ENCODE measurements at places on chromosomes 13 and 19.
A peak's percentile ranks its signal among the peaks of the same experiment; 100 is the strongest.

DNA sequence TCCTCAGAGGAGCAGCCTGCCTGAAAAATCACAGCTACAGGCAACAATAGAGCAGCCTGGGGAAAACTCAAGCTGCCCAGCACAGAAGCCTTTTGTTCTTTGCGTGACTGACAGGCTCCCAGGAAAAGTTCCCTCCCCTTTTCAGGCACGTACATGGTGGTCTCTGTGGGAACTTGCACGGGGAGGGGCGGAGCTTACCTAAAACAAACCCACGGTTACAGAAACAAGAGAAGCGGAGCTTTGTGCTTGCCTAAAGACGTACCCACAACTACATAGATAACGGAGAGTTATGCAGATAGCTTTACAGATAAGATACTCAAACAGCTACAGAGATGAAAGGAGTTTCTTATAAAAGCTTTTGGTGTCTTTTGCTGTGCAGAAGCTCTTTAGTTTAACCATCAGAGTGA lies 11.4 kb downstream of the ETFB start:
- no peak for DNase-seq

- DNase-seq: no peak
Measured at GRCh38 chr19:38183251-38183897, 40.6 kb downstream of the DPF1 start.

- DNase-seq: no peak
Measured at GRCh38 chr19:55189403-55189835, 9.3 kb upstream of the SYT5 start.

GRCh38 chr19:32863301-32863700 lies 6.3 kb downstream of the SLC7A9 start:
- no peak for DNase-seq

DNA sequence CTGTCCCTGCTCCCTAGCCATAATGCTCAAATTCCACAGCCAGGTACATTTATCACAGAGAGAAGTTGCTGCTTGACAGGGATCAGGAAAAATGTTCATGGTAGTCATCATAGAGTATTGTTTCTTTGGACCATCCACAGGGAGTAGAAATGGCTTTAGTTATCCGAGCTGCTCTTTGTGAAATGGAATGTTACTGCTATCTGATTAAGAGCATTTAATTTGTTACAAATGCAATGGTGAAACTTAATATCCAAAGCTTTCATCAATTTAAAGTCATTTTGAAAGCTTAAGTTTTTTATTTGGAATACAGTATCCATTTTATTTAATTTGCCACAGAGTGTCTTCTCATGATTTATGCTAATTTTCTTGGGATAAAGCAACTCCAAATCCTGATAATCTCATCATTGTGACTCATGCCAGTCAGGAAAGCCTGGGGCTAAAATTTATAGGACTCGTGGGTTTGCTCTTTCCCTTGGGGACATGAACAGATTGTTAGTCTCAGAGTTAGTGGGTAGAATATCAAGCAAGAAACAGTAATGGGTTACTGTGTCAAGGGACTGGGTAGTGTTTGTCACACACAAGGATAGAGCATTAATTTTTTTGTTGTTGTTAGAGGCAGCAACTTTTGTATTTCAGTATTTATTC lies 59.8 kb downstream of the SCEL start:
- no peak for DNase-seq

GRCh38 chr19:32330213-32330857 lies 15.1 kb upstream of the ZNF507 start:
- DNase-seq: no peak

DNA sequence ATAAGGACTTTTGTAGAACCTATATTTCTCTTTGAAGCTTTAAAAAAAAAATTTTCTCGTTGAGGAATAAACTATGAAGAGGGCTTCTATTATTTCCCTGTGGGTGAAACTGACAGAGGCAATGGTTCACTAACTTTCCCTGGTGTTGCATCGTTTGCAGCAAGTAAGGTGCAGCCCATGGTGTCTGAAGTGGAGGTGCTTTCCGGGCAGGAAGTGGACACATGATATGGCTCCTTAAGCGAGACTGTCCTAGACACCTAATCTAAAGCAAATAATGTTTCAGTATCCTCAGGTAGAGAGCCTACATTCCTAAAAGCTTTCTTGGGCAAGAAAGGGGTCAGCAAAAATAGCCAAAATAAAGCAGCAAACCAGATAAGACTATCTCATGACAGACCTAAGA lies 437.6 kb upstream of the ARGLU1 start:
- no peak for DNase-seq

GRCh38 chr19:10544242-10544752 lies 593 bp downstream of the ATG4D start:
- peak; percentile 8 for DNase-seq

- no peak for DNase-seq
Measured at GRCh38 chr19:42529248-42529764, 1.0 kb upstream of the CEACAM1 start.

- DNase-seq: no peak
Measured at GRCh38 chr13:56888455-56888854, 252.3 kb upstream of the PRR20A start.

DNA sequence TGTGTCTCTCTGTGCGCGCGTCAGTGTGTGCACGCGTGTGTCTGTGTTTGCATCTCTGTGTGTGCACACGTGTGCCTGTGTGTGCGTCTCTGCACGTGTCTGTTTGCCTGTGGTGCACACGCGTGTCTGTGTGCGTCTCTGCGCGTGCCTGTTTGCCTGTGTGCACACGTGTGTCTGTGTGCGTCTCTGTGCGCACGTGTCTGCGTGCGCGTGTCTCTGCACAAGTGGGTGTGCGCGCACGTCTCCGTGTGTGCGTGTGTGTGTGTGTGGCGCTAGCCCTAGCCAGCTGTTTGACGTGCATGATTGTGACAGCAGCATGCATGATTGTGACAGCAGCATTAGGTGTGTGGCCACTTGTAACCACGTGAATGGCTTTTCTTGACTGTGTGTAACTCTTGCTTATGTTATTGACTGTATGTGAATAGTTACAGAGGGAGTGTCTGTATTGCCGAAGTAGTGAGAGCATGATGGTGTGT lies 31.1 kb downstream of the ZNF146 start:
- DNase-seq: no peak

DNA sequence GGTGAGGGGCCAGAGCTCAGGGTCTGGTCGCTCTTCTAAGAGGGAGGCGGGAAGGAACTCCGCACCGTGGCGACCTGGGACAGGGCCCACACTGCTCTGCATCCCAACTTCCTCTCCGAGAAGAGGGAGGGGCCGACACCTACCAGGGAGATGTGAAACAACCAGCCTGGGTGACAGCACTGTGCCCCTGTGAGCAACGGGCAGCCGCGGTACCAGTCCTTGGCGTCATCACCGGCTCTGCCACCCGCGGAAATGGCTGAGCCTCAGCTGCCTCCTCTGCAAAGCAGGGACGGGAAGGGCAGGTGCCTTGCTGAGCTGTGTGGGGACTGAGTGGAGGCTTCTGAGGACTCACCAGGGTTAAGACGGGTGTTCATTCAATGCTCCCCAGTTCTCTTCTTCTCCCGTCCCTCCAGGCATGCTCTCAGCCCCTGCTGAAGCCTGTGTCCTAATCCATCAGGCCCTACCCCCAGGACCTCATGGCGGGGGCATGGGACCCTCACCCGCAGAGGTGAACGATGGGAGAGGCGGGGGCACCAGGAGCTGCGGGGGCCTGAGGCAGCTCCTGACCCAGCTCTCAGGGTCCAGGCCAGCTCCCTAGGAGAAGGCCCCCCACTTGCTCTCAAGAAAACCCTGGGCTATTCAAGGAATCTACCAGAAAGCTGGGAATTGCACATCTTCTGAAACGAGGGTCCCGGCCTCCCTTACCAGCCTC lies 9.3 kb downstream of the ZNF787 start:
- no peak for DNase-seq

DNA sequence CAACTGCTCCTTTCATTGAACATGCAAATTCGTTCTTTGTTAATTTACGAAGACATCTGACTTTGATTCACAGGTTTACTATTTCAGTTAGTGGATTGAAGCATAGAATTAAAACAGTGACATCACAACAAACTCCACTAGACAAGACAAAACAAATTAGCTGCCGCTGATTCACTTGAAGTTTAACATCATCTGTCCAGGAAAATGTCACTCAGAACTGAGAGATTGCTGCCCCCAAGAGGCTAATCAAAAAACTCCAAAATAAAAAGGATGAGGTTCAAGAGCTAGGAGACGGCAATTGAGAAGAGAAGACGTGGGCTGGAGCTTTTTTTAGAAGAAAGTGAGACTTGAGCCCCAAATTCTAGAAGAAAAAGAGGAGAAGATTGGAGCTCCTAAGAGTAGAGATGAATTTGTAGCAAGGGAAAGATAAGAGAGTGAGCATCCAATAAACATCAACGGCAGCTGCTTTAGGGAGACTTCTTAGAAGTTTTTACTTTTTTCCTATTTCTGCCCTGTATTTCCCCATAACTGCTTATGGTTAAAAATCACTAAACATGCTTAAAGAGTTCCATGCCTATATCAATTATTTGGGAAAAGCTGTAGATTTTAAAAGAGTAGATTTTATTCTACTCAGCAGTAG lies 40.8 kb upstream of the TPP2 start:
- DNase-seq: peak; percentile 92

DNA sequence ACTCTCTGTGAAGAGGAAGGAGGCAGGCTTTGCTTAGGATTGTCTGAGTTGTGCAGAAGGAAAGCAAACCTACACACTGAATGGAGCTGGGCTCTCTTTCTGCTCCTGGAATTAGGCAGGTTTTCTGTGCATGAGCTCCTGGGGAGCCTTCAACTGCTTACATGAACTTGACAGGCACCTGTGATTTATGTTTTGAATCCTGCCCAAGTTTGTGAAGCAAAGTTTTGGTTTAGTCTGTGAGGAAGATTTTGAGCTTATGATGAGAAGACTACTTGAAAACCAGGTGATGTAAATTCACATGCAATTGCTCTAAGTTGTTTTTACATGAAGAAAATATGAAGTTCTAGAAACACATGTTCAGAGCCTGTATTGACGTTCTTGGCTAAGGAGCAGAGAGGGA lies 109.0 kb downstream of the SLAIN1 start:
- DNase-seq: no peak

- DNase-seq: no peak
Measured at GRCh38 chr19:11405846-11406643, 13.1 kb downstream of the RGL3 start.

DNA sequence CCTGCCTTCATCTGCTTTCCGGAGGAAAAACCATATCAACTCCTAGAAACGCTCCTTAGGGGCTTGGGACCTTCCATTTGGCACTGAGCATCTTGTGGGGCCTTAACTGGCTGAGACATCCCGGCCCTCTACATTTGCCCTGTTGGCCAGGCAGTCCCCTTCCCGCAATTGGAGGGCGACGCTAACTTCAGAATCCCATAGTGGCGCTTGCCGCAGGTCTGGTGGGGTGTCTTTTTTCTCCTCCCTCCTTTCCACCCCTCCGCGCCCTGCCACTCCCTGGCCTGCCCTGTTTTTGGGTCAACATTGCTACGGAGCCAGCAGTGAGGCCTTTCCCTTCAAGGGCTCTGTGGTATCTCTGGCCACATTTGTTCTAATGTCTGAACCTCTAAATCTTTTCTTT lies 13.6 kb upstream of the CRTC1 start:
- no peak for DNase-seq

GRCh38 chr13:77386046-77386445 lies 59.2 kb upstream of the MYCBP2 start:
- no peak for DNase-seq

GRCh38 chr13:43848001-43848649 lies 31.4 kb downstream of the CCDC122 start:
- no peak for DNase-seq

DNA sequence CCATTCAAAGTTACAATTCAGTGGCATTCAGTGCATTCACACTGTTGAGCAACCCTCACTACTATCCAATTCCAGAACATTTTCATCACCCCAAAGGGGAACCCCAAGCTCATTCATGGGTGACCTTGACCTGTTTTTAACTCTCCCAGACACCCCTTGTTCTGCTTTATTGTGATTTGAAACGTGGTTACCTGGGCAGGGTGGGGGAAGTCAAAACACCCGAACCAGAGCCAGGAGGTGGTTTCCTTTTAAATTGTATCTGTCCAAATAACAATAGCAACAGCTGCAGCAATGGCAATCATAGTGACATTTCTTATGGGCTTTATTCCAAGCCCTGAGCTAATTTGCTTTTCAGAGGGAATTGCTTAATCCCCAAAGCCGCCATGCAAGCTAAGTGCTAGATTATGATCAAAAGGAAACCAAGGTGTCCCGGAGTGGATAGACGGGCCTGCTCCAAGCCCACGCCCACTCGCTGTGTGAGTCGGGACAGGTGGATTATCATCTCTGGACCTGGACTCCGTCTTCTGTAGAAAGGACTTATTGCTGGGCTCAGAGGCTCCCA lies 6.1 kb downstream of the PTGIR start:
- no peak for DNase-seq

- DNase-seq: no peak
Measured at GRCh38 chr13:112184851-112185371, 118.0 kb downstream of the SOX1 start.

DNA sequence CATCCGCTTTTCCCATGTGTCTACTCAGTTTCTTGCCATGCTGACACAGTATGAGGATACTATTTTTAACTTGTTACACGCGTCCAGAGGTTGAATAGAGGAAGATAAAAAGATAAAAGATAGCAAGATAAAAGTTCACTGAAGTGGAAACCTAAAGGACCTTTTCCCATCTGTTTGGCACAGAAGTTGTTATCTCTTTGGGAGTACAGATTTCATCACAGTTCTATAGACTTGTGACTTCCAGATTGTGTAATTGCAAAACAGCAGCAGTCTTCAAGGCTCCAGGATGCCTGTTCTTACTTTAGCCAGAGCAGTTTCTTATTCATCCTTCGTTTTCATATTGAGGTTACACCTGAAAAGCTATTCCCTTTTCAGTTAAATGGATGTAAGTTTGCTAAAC lies 369.2 kb downstream of the GPC5 start:
- no peak for DNase-seq

DNA sequence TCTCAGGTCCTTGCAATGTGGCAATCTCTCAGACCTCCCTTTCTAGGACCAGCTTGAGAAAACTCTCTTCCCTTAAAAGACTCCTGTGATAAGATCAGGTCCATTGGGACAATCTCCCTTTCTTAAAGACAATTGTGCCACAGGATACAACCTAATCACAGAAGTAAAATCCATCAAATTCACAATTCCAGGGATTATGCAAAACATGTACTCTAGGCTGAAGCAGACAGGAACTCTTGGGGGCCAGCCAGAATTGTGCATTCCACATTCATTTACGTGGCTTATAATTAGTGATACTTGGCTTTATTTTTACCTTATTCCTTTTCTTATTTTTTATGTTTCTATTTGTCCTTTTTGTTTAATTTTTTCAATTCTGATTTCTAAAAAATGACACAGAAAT lies 257.9 kb downstream of the KLF12 start:
- no peak for DNase-seq

DNA sequence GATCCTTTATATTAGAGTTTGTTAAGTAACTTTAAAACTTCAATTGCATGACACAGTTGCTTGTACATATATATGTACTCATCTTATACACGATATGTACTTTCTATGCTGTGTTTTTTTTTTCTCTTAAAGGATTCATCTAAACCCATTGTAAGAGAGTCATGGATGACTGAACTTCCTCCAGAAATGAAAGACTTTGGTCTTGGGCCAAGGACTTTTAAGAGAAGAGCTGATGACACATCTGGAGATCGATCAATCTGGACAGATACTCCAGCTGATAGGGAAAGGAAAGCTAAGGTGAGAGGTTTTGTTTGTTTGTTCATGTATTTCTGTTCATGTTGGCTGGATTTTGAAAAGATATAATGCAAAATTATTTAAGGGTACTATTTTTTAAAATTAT lies 26.0 kb downstream of the GPALPP1 start:
- DNase-seq: no peak

All from DMS79 treated with DMSO at 0.1 percent for 48 hours (cell line).